Pancreas (tissue), 10 donors: ENCODE measurements at places on chromosomes 3 and 15. TPM values are rescaled to one million over a fixed set of nuclear protein-coding genes. Genes with fewer than 3 reads are reported as not detected.

DNA sequence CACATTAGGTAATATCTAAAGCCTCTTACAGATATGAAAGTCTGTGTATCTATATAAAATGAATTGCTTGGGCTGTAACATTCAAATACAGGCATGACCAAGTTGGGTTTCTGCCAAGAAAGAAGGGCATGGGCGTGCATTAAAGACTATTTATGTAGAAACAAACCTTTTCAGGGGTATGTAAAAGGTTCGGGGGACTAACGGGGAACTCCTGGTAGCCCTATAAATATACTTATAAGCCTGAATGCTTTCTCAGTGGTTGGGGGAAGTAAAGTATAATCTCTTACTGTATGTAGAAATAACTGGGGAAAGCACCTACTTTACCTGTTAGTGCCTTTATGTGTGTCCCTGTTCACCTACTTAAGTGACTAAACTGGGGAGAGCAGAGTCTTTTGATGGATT, 154.5 kb upstream of the TBL1XR1 start:
- no peak for DNase-seq

DNA sequence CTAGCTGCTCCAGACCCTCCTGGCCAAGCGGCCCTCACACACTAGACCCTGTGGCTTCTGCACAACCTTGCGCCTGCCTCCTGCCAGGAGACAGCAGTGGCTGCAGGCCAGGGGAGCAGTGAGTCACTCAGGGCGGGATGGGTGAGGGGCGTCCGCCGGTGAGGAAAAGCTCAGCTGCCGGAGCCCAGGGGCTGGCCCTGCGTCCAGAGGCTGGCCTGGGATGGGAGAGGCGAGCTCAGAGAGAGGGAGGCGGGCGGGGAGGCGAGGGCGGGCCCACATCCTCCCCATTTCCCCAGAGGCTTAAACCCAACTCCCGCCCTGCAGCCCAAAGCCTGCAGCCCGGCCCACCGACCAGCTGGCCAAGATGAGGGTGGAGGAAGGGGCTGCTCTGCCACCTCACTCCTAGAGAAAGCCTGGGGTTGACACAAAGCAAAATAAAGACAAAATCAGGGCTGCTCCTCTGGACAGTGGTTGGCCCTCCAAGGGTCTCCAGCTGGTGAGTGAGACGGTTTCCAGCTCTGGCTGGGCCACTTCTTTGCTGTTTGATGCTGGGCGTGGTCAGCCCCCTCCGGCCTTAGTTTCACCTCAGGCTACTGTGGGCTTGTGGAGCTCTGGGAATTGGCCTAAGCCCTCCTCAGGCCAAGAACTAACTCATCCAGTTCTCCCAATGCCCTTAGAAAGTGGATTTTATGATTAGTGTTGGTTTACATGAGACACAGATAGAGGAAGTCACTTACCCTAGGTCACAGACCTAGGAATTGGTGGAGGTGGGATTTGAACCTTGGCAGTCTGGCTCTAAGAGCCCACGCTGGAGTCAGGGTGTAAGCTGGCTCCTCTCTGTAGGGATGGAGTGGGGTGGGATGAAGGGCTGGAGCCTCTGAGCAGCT, 50.6 kb downstream of the IQSEC1 start:
- DNase-seq, result peak; percentile 73

- no peak for DNase-seq
Observed at GRCh38 chr3:101992863-101993262, 143.5 kb downstream of the NFKBIZ start.

GOLGA8S gene
- total RNA-seq, result 0.37 TPM

SMCO1 gene
- total RNA-seq, result not detected
